ENCODE measurements at places on chromosomes 6 and 20.

DNA sequence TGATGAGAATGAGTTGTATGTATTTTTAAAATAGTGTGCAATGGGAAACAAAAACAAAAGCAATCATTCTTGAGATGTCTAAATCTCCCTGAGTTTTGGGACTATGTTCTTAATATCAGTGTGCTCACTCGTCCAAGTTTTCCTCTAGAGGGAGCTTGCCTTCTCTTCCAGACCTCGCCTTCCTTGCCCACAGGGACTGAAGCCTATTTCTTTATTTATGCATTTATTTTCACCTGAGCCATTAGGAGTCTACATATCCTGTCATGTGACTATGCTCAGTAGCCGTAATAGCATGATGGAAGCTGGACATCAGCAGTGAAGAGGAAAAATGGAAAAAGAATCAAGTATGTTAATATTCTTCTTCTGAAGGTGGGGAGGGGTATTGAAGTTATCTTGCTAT, 131.2 kb downstream of the SH3BGRL2 start:
- no peak for DNase-seq

DNA sequence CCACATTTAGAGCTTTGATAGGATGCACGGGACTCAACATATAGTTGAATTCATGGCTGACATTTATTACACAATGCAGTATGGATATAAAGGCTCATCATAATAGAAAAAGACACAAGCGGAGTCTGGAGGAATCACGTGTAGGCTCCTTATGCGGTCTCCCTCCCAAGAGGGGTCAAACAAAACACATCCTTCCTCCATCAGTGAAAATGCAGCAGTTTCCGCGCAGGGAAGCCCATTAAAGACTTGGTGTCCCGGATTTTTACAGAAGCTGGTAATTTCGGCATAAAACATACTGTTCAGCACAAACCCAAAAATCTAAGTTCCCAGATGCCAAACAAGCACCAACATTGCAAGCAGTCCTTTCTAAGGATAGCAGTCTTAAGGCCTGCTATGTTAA, 1.1 kb downstream of the USP45 start:
- no peak for DNase-seq

DNA sequence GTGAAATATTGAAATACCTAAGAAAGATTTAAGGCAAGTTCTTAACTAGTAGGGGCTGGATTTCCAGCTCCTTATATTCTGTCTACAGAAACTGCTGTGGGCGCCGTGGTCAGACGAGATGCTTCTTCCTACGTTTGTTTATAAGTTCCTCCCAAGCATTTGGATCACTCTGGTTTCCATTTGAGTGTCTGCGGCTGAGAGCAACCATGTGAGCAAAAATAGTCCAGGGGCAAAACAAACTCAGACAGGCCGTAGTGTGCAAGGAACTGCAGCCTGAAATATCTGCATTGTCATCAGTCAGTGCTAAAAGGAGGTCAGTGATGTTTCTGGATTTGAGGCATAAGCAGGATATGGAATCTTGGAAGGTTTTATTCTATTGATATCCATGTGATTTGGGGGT, 485.9 kb upstream of the JAG1 start:
- peak; percentile 14 for DNase-seq

DNA sequence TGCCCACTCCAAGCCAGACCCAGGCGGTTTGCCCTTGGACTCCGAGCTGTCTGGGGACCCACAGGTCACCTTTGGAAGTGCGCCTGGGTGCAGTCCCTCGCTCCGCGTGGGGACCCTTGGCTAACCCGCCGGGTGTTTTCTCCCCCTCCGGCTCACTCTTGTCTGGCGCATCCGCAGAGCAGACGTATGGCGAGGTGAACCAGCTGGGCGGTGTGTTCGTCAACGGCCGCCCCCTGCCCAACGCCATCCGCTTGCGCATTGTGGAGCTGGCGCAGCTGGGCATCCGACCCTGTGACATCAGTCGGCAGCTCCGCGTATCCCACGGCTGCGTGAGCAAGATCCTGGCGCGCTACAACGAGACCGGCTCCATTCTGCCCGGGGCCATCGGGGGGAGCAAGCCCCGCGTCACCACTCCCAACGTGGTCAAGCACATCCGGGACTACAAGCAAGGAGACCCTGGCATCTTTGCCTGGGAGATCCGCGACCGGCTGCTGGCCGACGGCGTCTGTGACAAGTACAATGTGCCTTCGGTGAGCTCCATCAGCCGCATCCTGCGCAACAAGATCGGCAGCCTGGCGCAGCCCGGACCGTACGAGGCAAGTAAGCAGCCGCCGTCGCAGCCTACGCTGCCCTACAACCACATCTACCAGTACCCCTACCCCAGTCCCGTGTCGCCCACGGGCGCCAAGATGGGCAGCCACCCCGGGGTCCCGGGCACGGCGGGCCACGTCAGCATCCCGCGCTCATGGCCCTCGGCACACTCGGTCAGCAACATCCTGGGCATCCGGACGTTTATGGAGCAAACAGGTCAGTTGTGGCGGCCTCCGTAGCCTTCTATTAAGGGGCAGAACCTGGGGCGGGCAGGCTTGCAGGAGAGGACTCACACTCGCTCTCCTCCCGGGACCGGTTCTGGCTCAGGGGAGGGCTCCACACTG, 1.1 kb downstream of the PAX1 start:
- DNase-seq: no peak

- no peak for DNase-seq
These were observed 16.3 kb downstream of the NCOA5 start for GRCh38 chr20:46073443-46073842.

GRCh38 chr20:64065974-64066343, 3.0 kb downstream of the TCEA2 start:
- DNase-seq: no peak

- DNase-seq: no peak
These were observed 18.7 kb upstream of the PRIM2 start for GRCh38 chr6:57298741-57299140.

GRCh38 chr6:33017694-33018353, 8.4 kb upstream of the HLA-DOA start:
- no peak for DNase-seq

- DNase-seq: no peak
These were observed 125.2 kb upstream of the PMEPA1 start for GRCh38 chr20:57835074-57835452.

DNA sequence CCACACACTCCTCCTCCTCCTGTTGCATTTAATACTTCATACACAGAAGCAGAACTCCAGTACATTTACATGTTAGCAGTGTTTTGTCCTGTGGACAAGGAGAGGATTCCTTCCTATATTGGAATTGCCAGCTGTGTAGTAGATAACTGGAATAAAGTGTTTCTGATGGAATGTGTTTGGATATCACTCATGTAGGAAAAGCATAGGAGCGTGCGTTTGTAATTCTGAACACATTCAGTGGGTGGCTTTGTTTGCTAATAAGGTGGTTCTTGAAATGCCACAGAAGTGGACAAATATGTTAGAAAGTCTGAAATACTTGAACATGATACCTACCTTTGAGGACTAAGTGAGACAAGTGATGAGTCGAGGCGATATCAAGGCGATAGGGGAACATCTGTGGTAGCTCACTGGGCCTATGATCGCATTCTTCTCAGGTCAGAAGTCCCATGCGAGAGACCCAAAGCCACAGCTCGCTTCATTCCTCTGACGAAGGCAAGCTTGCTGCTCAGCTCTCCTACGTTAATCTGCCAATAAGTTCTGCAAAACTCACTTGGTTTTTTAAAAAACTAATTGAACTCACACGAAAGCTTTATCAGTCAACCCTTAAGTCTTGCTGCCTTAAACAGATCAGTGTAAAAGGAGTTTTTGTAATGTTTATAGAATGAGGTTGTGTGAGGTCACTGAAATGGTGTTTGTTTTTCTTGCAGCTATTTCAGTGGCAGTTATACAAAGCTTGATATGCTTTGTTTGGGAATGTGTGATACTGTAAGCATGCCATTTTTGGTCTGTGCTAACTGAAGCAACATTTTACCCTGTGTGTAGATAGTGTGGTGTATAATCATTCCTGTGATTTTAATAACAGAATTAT, 159.9 kb downstream of the SOX4 start:
- no peak for DNase-seq

DNA sequence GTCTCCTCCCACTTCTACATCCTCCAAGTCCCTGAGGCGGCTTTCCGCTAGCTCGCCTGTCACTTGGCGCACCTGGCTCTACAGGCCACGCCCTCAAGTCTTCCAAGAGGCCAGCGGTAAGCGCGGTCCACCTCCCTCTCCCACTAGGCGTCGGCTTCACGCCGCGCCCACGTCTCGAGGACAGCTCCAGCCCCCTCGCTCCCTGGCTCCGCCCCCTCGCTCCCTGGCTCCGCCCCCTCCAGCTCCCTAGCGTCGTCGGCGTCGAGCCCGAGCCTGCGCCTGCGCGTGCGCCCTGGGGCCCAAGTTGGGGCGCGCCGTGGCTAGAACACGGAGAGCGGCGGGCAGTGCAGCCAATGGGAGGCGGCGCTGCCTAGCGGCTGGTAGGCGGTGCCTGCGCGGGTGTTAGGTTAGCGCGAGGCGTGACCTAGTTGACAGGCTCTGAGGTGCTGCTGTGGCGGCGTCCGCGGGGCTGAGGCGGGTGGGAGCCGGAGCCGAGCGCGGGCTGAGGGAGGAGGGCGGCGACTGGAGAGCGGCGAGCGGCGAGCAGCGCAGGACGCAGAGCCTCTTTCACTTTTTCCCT, at the start of gene MACROD2:
Gene MACROD2, plus strand, starts transcription at position 431 of the 580 bp plus-strand sequence.
- peak; percentile 92 for DNase-seq

GRCh38 chr6:168181316-168181715, 102.3 kb upstream of the FRMD1 start:
- DNase-seq: no peak

GRCh38 chr6:125784365-125784764, 6.4 kb upstream of the NCOA7 start:
- DNase-seq: no peak

- no peak for DNase-seq
These were observed 30.4 kb upstream of the PI16 start for GRCh38 chr6:36924131-36924530.

- no peak for DNase-seq
These were observed 66.6 kb upstream of the FAM184A start for GRCh38 chr6:119145111-119145510.

GRCh38 chr6:31465718-31466117, 32.2 kb upstream of the MICB start:
- no peak for DNase-seq

GRCh38 chr6:161838306-161839035, 564.6 kb upstream of the AGPAT4 start:
- DNase-seq: no peak

- no peak for DNase-seq
These were observed 59.2 kb upstream of the SNX9 start for GRCh38 chr6:157763904-157764177.

- no peak for DNase-seq
These were observed 218.3 kb downstream of the HTR1B start for GRCh38 chr6:77245026-77245425.

- no peak for DNase-seq
These were observed 2.2 kb downstream of the CCN2 start for GRCh38 chr6:131948692-131949619.

GRCh38 chr6:115717062-115717461, 343.6 kb downstream of the FRK start:
- peak; percentile 14 for DNase-seq

DNA sequence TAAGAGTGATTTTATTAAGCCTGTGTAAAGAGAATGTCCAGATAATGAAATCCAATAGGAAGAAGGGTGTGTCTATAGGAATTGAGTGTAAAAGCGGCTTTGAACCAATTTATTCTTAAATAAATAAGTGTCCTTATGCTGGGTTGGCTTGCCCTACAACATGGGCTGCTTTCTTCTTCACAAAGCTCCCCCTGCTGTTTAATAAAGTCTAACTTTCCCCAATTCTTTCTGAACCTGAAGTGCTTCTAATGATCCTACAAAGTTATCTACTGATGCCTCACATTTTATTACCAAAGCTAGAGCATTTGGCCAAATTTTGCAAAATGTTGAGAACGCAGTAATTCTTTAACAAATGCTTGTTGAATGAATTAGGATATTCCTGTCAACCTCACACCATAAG, 36.3 kb upstream of the SIRT5 start:
- DNase-seq: peak; percentile 43

GRCh38 chr6:89066940-89067646, 13.5 kb upstream of the PNRC1 start:
- no peak for DNase-seq

DNA sequence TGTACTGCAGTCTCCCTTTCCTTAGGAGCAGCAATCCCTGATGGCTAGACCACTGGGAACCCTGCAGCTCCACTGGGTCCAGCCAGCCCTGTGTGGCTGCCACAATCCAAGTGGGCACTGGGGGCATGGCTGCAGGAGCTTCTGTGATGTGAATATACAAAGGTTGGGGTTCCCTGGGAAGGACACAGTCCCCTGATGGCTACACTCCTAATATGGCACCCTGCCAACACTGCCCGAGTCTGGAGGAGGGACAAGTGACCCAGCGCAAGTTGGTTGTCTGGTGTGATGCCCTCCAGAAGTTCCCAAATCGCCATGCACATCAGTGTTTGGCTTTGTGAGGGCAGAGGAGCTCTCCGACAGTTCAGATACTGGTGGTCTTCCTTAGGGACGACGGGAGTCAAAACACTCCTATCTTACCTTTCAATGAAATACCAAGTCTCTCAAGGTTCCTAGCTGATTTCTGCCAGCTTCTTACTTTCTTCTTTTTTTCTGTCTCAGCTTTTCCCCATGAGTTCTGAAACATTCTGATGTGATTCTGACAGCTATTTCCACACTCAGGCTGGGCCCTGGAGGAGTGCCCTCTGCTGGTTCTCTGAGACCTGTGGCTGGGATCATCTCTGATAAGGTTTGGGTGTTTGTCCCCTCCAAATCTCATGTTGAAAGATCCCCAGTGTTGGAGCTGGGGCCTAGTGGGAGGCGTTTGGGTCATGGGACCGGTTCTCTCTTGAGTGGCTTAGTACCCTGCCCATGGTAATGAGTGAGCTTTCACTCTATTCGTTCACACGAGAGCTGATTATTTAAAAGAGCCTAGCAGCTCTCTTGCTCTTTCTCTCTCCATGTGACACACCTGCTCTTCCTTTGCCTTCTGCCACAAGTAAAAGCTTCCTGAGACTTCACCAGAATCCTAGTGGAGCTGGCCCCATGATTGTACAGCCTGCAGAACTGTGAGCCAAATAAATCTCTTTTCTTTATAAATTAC, 15.5 kb upstream of the ZFP57 start:
- no peak for DNase-seq

DNA sequence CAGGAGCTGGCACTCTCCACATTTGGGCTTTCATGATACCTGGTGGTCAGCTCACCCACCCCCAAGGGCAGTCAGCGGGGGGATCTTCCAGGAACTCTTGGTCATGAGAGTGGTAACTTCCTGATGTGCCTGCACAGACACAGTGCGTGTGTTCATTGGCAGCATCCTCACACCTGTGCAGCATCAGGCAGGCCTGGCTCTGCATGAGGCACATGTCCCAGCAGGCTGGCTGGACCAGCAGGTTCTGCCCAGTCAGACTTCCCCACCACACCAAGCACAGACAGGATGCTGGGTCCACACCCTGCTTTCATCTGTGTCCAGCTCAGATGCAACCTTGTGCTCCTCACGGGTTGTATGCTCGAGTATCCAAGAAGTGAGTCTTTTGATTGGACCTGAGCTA, 15.7 kb upstream of the UNC93A start:
- no peak for DNase-seq

All from left kidney (tissue), 8 donors.